GM23248 (cell line): ENCODE measurements at places on chromosomes 4 and X. TPM values are rescaled to one million over a fixed set of nuclear protein-coding genes. Genes with fewer than 3 reads are reported as not detected.

FAM184B gene
- not detected in 2 replicates for total RNA-seq

SH2D1A gene
- not detected in 2 replicates for total RNA-seq

CLNK gene
- not detected in 2 replicates for total RNA-seq

LPAR4 gene
- not detected in 2 replicates for total RNA-seq

REELD1 gene
- not detected in 2 replicates for total RNA-seq

XAGE2 gene
- total RNA-seq = not detected in 2 replicates

GRID2 gene
- total RNA-seq = not detected in 2 replicates

INPP4B gene
- 27.5 and 39.2 TPM in 2 replicates for total RNA-seq

TSPAN6 gene
- 24.3 and 29.3 TPM in 2 replicates for total RNA-seq

XKRX gene
- not detected in 2 replicates for total RNA-seq

GJB1 gene
- total RNA-seq = not detected in 2 replicates

SMPX gene
- not detected in 2 replicates for total RNA-seq

GABRQ gene
- total RNA-seq = not detected in 2 replicates

PPP2R2C gene
- not detected in 2 replicates for total RNA-seq

ARHGAP4 gene
- total RNA-seq = 2.8 TPM in 1 of 2 replicates, not detected in the other

NDUFC1 gene
- total RNA-seq = 23.0 and 38.0 TPM in 2 replicates

PRRG3 gene
- total RNA-seq = not detected in 2 replicates

AREG gene
- 0.97 TPM in 1 of 2 replicates, not detected in the other for total RNA-seq
